ENCODE measurements at places on chromosomes 12 and 14.

- no peak for DNase-seq
Observed at GRCh38 chr14:66403183-66403582, 83.0 kb upstream of the CCDC196 start.

- peak; percentile 66 for DNase-seq
Observed at GRCh38 chr14:22887260-22887989, 4.4 kb downstream of the REM2 start.

- DNase-seq = no peak
Observed at GRCh38 chr12:6966351-6966750, 4.1 kb downstream of the PHB2 start.

DNA sequence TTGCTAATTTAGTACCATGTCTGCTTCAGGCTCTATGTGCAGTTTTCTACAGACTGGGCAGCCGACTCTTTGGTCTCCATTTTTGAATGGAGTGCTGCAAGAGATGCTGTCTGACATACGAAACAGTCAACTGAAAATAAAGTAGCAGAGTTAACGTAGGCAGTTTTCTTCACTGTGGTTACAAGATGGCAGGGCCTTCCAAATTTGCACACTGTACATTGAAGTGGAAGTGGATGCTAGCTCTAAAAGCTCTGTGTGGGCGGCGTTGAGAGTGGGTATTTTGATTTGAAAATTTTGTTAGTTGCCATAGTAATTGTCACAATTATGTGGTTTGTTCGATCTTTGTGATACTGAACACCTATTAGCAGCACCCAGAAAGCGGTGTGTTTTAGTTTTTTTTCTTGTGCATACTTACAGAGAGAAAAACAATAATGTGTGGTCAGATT is 154.9 kb upstream of the ATP2B1 start:
- DNase-seq = no peak

DNA sequence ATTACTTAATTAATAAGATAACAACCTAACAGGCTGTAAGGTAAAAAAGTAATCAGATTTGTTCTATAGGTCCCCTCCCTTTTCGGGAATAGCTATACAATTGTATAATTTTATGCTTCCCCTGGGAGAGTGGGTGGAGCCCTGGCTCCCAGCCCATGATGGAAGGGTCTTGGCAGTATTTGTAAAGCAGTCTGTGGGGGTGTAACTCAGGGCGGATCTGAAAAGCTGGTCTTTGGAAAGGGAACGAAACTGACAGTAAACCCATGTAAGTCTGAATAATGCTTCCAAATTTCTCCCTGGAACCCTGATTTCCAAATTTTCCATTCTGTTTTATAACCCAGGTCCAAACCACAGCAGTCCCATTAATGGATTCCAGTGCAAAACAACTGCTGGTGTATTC is 110.4 kb downstream of the DAD1 start:
- DNase-seq = no peak

- no peak for DNase-seq
Observed at GRCh38 chr12:112906712-112907414, at the start of gene OAS1. Gene OAS1, plus strand, starts transcription at chr12:112906962. Its CDS starts 78 bp downstream, at chr12:112907040.

DNA sequence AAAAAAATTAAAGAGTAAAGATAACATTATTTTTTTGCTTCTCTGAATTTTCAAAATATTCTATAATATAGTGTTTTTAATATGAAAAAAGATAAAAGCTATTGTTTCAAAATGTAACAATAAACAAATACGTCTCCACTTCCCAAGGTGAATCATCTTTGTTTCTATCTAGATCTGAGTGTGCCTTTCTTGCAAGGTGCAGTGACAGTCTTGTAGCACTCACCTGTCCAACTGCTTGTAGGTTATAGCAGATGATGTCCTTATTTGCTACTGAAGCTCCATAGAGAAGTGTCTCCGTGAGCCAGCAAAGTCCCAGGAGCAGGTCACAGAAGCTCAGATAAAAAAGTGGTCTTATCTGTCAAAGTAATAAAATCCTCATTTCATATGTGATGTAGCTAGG is 21.4 kb downstream of the TMEM116 start:
- DNase-seq = no peak

GRCh38 chr12:121803861-121804416 is at the start of gene SETD1B:
Gene SETD1B, plus strand, starts transcription at chr12:121804009. Its CDS starts 729 bp downstream, at chr12:121804738.
- no peak for DNase-seq

GRCh38 chr12:124820199-124820598 is 43.5 kb downstream of the SCARB1 start:
- DNase-seq = no peak
